T1000 (cell line): ENCODE measurements at places on chromosomes 3 and 15.

DNA sequence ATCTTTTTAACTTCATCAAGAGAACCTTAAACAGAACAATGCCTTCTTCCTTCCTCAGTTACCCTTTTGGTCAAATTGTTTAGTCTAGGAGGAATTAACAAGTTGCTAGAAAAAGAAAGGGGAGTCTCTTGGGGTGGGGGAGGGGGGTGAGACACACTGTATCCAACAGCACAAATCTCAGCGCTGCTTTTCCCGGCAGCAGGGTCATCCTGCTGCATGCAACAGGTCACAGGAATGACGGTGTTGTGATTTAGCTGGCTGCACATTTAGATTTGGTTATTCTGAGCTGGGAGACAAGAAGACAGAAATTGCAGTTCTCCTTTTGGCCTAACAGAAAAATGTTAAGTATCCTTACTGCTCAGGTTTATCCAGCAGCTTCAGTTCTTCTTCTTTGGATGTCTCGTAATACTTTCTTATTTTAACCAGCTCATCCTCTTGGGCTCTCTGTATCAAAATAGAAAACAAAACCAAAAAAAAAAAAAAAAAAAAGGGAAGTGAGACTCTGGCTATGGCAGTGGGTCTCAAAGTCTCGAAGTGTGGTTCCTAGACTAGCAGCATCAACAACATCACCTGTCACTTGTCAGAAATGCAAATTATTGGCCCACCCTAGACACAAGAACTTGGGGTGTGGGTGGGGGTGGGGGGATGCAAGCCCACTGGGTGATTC, 190.5 kb downstream of the GREM1 start:
- DNase-seq: no peak

DNA sequence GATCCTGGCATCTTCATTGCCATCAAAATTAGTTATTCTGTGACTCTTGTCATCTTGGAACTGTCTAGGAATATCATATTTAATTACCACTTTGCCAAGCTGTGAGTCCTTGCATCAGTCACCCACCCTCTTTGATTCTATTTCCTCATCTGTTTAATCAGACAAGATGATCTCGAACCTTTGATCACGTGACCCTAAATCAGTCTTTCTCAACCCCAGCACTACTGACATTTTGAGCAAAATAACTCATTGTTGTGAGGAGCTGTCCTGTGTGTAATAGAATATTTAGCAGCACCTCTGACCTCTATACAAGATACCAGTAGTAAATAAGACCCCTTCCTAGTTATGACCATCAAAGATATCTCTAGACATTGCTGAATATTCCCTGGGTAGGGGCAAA, 343.4 kb upstream of the ARPP21 start:
- DNase-seq: no peak

GRCh38 chr3:143002083-143002712, 828 bp downstream of the U2SURP start:
- DNase-seq: no peak

GRCh38 chr3:165642761-165643420, 194.3 kb downstream of the BCHE start:
- DNase-seq: peak; percentile 74

GRCh38 chr3:37974121-37975083, 16.2 kb upstream of the VILL start:
- DNase-seq: no peak

- DNase-seq: no peak
These were observed 568.7 kb upstream of the BCHE start for GRCh38 chr3:166405896-166406295.

GRCh38 chr3:7543294-7543880, 682.5 kb downstream of the GRM7 start:
- DNase-seq: no peak

GRCh38 chr3:100613721-100614390, 4.5 kb downstream of the ADGRG7 start:
- DNase-seq: no peak

- no peak for DNase-seq
These were observed 44.1 kb upstream of the UMPS start for GRCh38 chr3:124686028-124686670.

DNA sequence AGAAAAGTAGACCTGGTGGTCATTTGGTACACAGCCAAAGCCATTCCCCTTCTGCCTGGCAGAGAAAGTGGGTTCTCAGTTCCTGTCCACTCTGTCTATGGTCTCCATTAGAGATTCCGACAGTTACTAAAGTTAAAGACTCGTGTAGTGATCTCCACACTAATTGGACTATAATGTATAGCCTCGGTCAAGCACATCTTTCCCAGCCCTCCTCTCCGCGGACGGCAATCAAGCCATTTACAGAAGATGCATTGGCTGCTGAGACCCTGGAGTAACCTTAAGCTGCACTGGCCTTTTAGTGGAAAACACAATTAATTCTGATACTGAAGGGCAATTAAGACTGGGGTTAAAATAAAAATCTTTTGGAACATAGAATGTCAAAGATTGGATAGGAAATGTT, 865.3 kb downstream of the MCTP2 start:
- DNase-seq: no peak

DNA sequence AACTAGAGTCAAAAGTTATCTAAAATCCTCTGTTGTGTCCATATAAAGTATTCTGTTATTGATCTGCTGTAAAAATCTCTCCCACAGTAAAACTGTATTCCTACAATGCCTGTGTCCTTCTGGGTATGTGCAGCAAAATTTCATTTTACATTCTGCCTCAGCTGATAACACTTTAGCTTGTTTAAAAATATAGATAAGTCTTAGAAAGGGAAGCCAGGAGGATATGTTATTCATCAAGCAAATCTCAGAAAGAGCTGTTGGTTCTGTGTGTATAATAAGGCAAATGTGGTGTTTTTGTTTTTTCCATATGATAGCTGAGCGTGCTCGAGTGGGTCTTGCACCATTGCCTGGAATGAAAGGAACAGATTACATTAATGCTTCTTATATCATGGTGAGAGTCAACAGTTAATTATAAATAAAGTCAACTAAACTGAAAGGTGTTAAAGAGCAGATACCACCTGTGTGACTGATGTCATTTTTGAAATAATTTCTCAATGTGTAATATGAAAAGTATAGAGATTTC, 96.6 kb downstream of the FEZF2 start:
- no peak for DNase-seq

GRCh38 chr15:70494517-70494851, 268.9 kb downstream of the UACA start:
- DNase-seq: no peak

- no peak for DNase-seq
These were observed 42.8 kb upstream of the SEC22A start for GRCh38 chr3:123158899-123159390.

GRCh38 chr3:126340943-126341754, 16.1 kb downstream of the KLF15 start:
- no peak for DNase-seq

- no peak for DNase-seq
These were observed 1.7 kb downstream of the LRRC2 start for GRCh38 chr3:46564190-46565021.

DNA sequence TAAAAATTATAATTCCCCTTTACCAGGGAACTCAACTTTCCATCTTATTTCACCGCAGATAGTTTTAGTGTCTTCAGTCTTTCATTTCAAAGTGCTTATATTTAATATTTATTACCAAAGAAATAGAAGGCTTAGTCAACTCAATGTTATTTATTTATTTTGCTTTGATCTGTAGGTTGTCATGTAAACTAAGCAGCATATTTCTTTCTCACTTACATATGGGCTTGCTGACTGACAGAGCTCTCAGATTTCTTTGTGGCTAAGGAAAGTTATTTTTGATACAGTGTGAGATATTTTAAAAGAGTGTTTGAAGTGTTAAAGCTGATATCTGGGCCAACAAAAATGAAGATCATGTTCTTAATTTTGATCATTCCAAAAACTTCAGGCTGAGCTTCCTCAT, 331.4 kb downstream of the ROBO1 start:
- DNase-seq: no peak

DNA sequence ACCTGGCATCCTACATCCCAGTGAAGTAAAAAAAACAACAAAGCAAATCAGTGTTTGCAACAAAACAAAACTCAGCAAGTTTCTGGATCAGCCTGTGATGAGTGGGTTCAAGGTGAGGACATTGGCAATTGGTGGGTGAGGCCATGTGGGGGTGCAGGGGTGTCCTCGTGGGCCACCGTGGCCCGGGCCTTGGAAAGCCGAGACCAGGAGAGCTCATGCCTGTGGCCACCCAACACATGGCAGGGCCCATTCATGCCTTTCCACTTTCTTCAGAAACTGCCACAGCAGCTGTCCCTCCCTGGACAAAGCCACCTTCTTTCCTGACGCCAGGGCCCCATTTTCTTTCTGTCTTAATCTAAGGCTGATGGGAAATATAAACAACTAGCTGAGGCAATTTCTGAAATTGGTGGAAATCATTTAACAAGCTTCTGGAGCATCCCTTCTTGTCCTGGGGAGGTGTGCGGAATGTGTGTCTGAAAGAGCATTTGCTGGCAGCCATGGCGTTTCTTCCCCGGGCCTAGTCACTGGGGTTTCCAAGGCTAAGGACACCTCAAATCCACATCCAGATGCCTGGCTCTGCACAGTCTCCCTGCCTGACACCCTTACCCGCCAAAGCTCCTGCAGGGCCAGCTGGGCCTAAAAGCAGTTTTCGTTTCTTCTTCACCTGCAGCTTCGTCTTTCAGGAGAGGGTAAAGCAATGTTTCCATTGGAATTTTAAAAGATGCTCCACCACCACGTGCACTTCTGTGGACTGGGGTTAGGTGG, 34.1 kb upstream of the SFMBT1 start:
- DNase-seq: no peak
